ENCODE measurements at places on chromosomes 3 and 15. TPM values are rescaled to one million over a fixed set of nuclear protein-coding genes. Genes with fewer than 3 reads are reported as not detected.

CTXN2 gene
- not detected for total RNA-seq

GCSAM gene
- total RNA-seq = not detected

CD200 gene
- total RNA-seq = 3.4 TPM

C3orf52 gene
- 1.2 TPM for total RNA-seq

ZPLD1 gene
- total RNA-seq = not detected

CLDN11 gene
- 11.1 TPM for total RNA-seq

CYP8B1 gene
- total RNA-seq = not detected

DUSP7 gene
- total RNA-seq = 34.9 TPM

ILDR1 gene
- not detected for total RNA-seq

RSL24D1 gene
- 54.0 TPM for total RNA-seq

ZIC1 gene
- total RNA-seq = not detected

MORC1 gene
- total RNA-seq = not detected

RASGRP1 gene
- 1.4 TPM for total RNA-seq

TBL1XR1 gene
- 137 TPM for total RNA-seq

TPRG1 gene
- total RNA-seq = 5.0 TPM

BSN gene
- 1.4 TPM for total RNA-seq

SLC15A2 gene
- 5.1 TPM for total RNA-seq

KNG1 gene
- total RNA-seq = 0.43 TPM

COLQ gene
- 1.7 TPM for total RNA-seq

PPP1R14D gene
- total RNA-seq = not detected

CACNA2D2 gene
- total RNA-seq = 40.0 TPM

MEIS2 gene
- total RNA-seq = 33.4 TPM

DUT gene
- 84.1 TPM for total RNA-seq

COPG1 gene
- total RNA-seq = 76.3 TPM

GP9 gene
- not detected for total RNA-seq

GRIP2 gene
- 14.2 TPM for total RNA-seq

CSPG4 gene
- total RNA-seq = 17.7 TPM

LDHAL6B gene
- not detected for total RNA-seq

CCR1 gene
- 5.8 TPM for total RNA-seq

LRTM1 gene
- not detected for total RNA-seq

GOLGA8Q gene
- total RNA-seq = not detected

FAM227B gene
- 9.8 TPM for total RNA-seq

GPR87 gene
- not detected for total RNA-seq

GOLGA8T gene
- 2.6 TPM for total RNA-seq

KLHL40 gene
- total RNA-seq = 0.09 TPM

DOCK3 gene
- total RNA-seq = 5.2 TPM

STAC gene
- total RNA-seq = not detected

ALDH1A2 gene
- 71.0 TPM for total RNA-seq

PPARG gene
- 15.3 TPM for total RNA-seq

LRCH3 gene
- total RNA-seq = 27.0 TPM

RTP2 gene
- total RNA-seq = not detected

CCR8 gene
- not detected for total RNA-seq

PARL gene
- 62.3 TPM for total RNA-seq

GOLGA6A gene
- total RNA-seq = not detected

GOLGA8G gene
- not detected for total RNA-seq

CCR3 gene
- total RNA-seq = not detected

All from right cardiac atrium (tissue), 5 donors.